ENCODE measurements at places on chromosomes 4 and X. TPM values are rescaled to one million over a fixed set of nuclear protein-coding genes. Genes with fewer than 3 reads are reported as not detected.

DNA sequence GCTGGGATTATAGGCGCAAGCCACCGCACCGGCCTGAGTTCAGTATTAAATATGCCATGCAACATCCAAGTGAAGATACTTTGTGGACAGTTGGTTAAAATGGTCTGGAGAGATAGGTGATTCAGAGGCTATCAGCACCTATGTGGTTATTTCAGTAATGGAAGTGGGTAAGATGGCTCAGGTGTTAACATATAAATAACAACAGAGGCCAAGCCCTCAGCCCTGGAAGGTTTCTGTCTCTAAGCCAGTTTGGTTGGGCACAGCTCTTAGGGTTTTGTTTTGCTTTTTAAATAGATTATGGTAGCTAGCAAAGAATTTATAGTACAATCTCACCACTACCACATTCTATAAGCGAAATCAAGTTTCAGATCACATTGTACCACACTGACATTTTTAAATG lies 16.6 kb downstream of the FAM114A1 start:
- H3K4me3 ChIP-seq: no peak overlapping the region
- no peaks in the 10 kb centered on the region for H3K4me1 ChIP-seq

DNA sequence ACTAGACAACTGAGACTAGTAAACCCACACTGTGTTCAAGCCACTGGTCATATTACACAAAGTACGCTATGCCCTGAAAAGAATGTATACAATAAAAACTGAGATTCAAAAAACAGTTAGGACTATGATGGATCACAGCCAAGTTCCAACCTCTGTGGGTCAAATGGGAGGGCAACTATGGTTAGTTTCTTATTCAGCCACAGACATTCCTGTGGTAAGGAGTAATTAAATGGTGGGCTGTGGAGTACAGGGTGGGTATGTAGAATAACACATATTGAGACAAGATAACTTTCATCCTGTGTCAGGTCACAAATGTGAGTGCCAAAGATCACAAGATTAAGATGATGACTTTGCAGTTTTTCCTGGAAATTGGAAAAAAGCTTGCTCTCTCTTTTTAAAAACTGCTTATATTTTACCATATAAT lies 167.2 kb downstream of the NPNT start:
- DNase-seq: peak; percentile 79
- H3K27ac ChIP-seq: peak overlapping the region; percentile 8
- H3K4me3 ChIP-seq: no peak overlapping the region
- peaks cover 11% of the 10 kb centered on the region for H3K27me3 ChIP-seq
- H3K4me1 ChIP-seq: peaks cover 23% of the 10 kb centered on the region

DNA sequence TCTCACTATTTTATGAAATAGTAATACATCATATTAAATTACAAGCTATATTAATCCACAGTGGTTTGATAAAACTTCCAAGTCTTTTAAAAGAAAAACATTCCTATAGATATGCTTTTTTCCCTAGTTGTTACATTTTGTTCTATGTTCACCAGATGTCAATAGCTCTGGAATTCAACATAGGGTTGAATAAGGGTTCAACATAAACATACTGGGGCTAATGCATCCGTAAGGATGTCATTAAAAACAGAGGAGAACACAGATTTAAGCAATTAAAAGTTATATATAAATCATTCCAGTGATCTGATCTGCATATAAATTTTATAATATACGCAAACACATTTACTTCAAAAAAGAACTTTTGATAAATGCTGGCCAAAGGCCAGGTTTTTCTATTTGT lies 32.5 kb downstream of the SULT1B1 start:
- H3K4me1 ChIP-seq: peaks cover 43% of the 10 kb centered on the region
- no peak overlapping the region for H3K4me3 ChIP-seq
- DNase-seq: no peak
- H3K27ac ChIP-seq: no peak overlapping the region
- no peaks in the 10 kb centered on the region for H3K27me3 ChIP-seq

DNA sequence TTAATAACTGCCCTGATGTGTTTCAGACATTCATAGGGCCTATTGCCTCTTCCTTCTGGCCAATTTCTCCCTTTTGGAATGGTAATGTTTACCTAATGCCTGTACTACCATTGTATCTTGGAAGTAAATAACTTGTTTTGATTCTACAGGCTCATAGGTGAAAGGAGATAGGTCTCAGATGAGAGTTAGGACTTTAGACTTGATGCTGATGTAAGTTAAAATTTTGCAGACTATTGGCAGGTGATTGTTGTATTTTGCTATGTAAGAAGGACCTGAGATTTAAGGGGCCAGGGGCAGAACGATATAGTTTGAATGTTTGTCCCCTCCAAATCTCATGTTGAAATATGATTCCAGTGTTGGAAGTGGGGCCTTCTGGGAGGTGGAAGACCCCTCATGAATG lies 215.5 kb downstream of the SLC39A8 start:
- H3K27me3 ChIP-seq: no peaks in the 10 kb centered on the region
- H3K4me1 ChIP-seq: no peaks in the 10 kb centered on the region
- H3K4me3 ChIP-seq: no peak overlapping the region
- no peak for DNase-seq
- no peaks in the 10 kb centered on the region for H3K36me3 ChIP-seq

STAP1 gene
- not detected for total RNA-seq

SHROOM2 gene
- total RNA-seq: 1.2 TPM

TLL1 gene
- 1.4 TPM for total RNA-seq
